ENCODE measurements at places on chromosomes 4 and X.

DNA sequence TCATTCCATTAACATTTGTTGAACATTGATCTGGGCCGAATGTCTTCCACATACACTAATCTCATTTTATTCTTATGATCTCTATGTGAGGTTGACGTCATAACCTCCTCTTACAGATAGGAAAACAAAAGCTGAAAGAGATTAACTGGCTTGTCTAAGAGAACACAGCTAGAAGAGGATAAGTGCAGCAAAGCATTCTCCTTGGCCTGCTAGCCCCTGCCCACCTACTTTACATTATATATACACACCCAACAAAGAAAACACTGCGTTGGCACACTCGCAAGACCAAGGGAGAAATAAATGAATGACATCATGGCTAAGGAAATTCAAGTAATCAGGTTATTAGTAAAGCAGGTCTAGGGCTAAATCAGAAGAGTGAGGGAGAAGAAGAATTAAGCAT is 138.4 kb downstream of the PARM1 start:
- DNase-seq: no peak

GRCh38 chr4:38157592-38157991 is 197.4 kb downstream of the PTTG2 start:
- DNase-seq: no peak

GRCh38 chr4:185112104-185112503 is 31.0 kb upstream of the SLC25A4 start:
- no peak for DNase-seq

- no peak for DNase-seq
Measured at GRCh38 chrX:141258080-141258479, 15.8 kb upstream of the SPANXC start.

DNA sequence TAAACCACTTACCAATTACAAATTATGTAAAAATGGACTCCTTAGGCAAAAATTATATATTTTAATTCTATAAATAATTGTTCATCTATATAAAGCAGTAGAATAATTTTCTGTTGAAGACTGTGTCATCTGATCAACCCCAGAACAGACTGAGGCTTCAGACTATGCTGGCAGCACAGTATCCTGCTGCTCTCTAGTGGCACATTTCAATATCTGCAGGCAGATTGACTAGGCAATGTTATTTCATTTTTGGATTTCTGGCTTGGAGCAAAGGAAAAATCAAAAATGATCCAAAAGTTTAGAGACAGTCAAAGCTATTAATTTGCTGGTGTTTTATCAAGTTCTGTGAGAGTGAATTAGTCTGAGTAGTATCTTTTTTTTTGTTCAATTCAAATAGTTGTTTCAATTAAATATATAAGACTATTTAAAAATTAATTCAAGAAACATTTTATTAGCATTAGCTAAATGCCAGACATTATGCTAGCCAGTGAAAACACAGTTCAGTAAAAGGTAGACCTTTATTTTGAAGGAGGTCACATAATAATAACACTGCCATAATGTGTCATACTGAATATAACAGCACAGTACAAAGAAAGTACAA is 21.3 kb upstream of the SULT1E1 start:
- DNase-seq: peak; percentile 58

GRCh38 chr4:83646538-83647239 is 110.8 kb downstream of the GPAT3 start:
- DNase-seq: no peak

- DNase-seq: no peak
Measured at GRCh38 chr4:2393353-2394270, 24.8 kb downstream of the ZFYVE28 start.

GRCh38 chrX:11533199-11533651 is 132.5 kb downstream of the ARHGAP6 start:
- DNase-seq: peak; percentile 42

- no peak for DNase-seq
Measured at GRCh38 chr4:1227816-1228215, 21.1 kb downstream of the CTBP1 start.

DNA sequence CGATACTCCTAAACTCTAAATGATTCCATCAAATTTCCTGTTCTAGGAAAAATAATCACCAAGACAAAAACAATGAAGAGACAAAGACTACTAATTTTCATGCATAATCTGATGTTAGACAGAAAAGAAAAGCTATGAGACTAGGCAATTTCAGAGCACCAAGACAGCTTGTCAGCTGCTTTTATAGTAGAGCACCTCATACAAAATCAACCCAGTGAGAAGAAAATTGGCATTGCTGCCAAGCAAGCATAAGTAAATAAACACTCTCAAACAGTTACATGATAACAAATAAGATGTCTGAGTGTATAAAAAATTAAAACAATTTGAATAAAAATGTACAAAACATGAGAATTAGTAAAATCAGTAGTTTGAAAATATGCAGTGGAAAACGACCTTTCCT is 1544.6 kb downstream of the C4orf33 start:
- no peak for DNase-seq

DNA sequence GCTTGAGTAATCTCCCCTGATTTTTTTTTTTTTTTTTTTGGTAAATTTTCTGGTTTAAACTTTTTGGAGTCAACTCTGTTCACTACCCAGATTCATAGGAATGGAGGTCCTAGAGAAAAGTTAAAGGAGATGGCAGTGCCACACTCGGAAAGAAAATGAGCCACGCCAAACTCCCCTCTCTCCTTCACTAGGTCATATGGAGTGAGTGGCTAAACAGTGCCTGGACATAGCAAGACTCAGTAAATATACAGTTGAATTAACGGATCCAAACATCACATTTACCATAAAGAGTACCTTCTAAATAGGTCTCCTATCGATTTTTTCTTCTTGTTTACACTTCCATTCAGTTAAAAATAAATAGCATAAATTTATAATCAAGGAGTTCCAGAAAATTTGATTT is 13.6 kb upstream of the AMTN start:
- no peak for DNase-seq

- DNase-seq: no peak
Measured at GRCh38 chr4:159779716-159780115, 676.8 kb downstream of the RAPGEF2 start.

DNA sequence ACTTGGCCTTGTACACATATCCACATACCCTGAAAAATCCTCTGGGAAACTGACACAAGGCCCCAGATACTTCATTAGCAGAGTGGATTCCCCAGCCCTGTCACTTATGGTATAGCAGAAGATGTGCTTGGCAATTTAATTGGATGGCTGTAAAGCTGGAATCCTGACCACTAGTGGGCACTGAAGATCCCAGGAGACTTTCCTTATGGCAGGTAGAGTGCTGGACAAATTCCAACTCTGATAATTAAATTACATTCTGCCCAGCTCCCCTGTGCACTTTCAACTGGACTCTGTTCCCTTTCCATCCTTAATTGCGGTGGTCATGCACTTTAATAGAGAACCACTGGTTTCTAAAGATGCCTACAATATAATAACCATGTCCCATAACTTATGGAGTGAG is 119.8 kb downstream of the DCK start:
- DNase-seq: no peak

DNA sequence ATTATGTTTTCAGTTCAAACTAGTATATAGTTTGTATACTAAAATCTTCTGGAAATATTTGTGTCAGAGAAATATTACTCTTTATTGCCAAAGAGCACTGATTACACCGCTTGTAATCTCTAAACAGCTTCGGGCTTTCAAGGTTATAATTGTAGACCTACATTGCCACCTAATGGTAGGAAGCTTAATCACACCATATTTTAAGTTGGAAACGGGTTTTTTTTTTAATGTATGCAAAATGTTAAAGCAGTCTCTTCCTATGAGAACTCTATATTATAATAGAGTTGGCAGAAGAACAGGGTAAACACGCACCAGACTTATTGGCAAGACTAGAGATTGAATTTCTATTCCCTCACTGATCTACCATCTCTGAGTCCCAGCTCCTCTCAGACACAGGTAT is 19.5 kb upstream of the NFXL1 start:
- DNase-seq: peak; percentile 22

- DNase-seq: no peak
Measured at GRCh38 chr4:70062000-70062399, 11.8 kb downstream of the HTN1 start.

DNA sequence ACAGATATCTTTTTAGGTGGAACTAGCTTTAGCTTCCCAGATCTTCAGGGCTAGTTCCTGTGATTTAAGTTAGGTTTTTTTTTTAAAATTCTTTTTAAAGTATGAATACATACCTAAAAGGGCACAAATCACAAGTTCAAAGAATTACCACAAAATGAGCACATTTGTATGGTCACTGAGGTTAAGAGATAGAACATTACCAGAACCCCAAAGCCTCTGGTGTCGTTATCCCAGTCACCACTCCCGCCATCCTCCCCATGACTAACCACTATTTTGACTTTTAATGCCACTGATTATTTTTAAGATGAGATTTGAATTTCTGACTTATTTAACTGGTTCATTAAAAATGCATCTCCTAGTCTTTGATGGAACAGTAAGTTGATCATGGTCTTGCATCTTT is 5.4 kb downstream of the PGK1 start:
- DNase-seq: no peak

GRCh38 chrX:7192871-7193270 is 44.9 kb upstream of the PUDP start:
- DNase-seq: no peak

GRCh38 chr4:17288151-17288550 is 223.7 kb downstream of the QDPR start:
- no peak for DNase-seq

- DNase-seq: no peak
Measured at GRCh38 chr4:54586320-54586955, 71.3 kb upstream of the KIT start.

GRCh38 chrX:69063486-69063885 is 101.8 kb downstream of the PJA1 start:
- DNase-seq: no peak

GRCh38 chrX:74371425-74372222 is 49.7 kb upstream of the SLC16A2 start:
- no peak for DNase-seq
